Muscle of leg (tissue), 16 donors: ENCODE measurements at places on chromosomes 3 and 15. TPM values are rescaled to one million over a fixed set of nuclear protein-coding genes. Genes with fewer than 3 reads are reported as not detected.

PLAAT1 gene
- 18.9 TPM for polyA plus RNA-seq

SLC15A2 gene
- polyA plus RNA-seq, result 43.6 TPM

CORO2B gene
- 4.5 TPM for polyA plus RNA-seq

WDR72 gene
- 0.49 TPM for polyA plus RNA-seq

PAQR9 gene
- polyA plus RNA-seq, result 0.05 TPM

NLGN1 gene
- 1.3 TPM for polyA plus RNA-seq

CKMT1A gene
- polyA plus RNA-seq, result not detected

ANKRD63 gene
- polyA plus RNA-seq, result 0.15 TPM

SAMD7 gene
- polyA plus RNA-seq, result not detected

CYP1A2 gene
- polyA plus RNA-seq, result not detected

ROPN1 gene
- polyA plus RNA-seq, result not detected

MEGF11 gene
- polyA plus RNA-seq, result 0.39 TPM

RARB gene
- polyA plus RNA-seq, result 16.6 TPM

ANKDD1A gene
- polyA plus RNA-seq, result 8.4 TPM

IGF2BP2 gene
- 59.5 TPM for polyA plus RNA-seq

HEMK1 gene
- polyA plus RNA-seq, result 18.3 TPM

OSTN gene
- 1.9 TPM for polyA plus RNA-seq

KNSTRN gene
- polyA plus RNA-seq, result 17.8 TPM

CYP19A1 gene
- 0.66 TPM for polyA plus RNA-seq

MAP6D1 gene
- polyA plus RNA-seq, result 32.4 TPM

LRRC3B gene
- polyA plus RNA-seq, result 14.0 TPM

CLRN1 gene
- polyA plus RNA-seq, result 0.92 TPM

SOX2 gene
- 0.49 TPM for polyA plus RNA-seq

MCTP2 gene
- polyA plus RNA-seq, result 0.33 TPM

MAGEL2 gene
- 21.1 TPM for polyA plus RNA-seq

UROC1 gene
- polyA plus RNA-seq, result 0.06 TPM

CSPG5 gene
- polyA plus RNA-seq, result 1.2 TPM

YEATS2 gene
- 27.8 TPM for polyA plus RNA-seq

CCK gene
- polyA plus RNA-seq, result 5.1 TPM

RYR3 gene
- 25.2 TPM for polyA plus RNA-seq

SOX14 gene
- not detected for polyA plus RNA-seq

ECE2 gene
- polyA plus RNA-seq, result not detected

ZPLD1 gene
- polyA plus RNA-seq, result 0.04 TPM

ACAN gene
- 5.8 TPM for polyA plus RNA-seq

RGMA gene
- 90.8 TPM for polyA plus RNA-seq

CLDN16 gene
- polyA plus RNA-seq, result 0.08 TPM

ARL14 gene
- not detected for polyA plus RNA-seq

C2CD4A gene
- polyA plus RNA-seq, result 0.19 TPM

PAQR5 gene
- 0.33 TPM for polyA plus RNA-seq

SLC9C1 gene
- polyA plus RNA-seq, result 0.34 TPM

ADAMTS9 gene
- polyA plus RNA-seq, result 81.8 TPM

TIPARP gene
- polyA plus RNA-seq, result 5.8 TPM

MEX3B gene
- 19.0 TPM for polyA plus RNA-seq

ONECUT1 gene
- polyA plus RNA-seq, result not detected

PARP15 gene
- polyA plus RNA-seq, result 3.5 TPM

CCDC9B gene
- polyA plus RNA-seq, result 16.8 TPM
